Right cardiac atrium (tissue), 5 donors: ENCODE measurements at places on chromosomes 5 and 9. TPM values are rescaled to one million over a fixed set of nuclear protein-coding genes. Genes with fewer than 3 reads are reported as not detected.

The MED27 gene
- total RNA-seq: 19.9 TPM

The CYFIP2 gene
- total RNA-seq: 37.7 TPM

The NDUFB6 gene
- total RNA-seq: 120 TPM

The GFI1B gene
- 0.56 TPM for total RNA-seq

The GLDC gene
- total RNA-seq: 0.65 TPM

The TTC39B gene
- total RNA-seq: 3.4 TPM

The PGM5 gene
- total RNA-seq: 315 TPM

The PDZD2 gene
- total RNA-seq: 114 TPM

The PCDHGA2 gene
- total RNA-seq: 7.0 TPM

The TOMM5 gene
- 55.1 TPM for total RNA-seq

The SLC6A7 gene
- not detected for total RNA-seq

The FYB1 gene
- 8.1 TPM for total RNA-seq

The RANBP3L gene
- total RNA-seq: 1.9 TPM

The NXNL2 gene
- not detected for total RNA-seq

The PCSK1 gene
- 0.34 TPM for total RNA-seq

The ZDHHC11 gene
- 49.8 TPM for total RNA-seq

The HK3 gene
- 10.9 TPM for total RNA-seq

The PLCXD3 gene
- 32.7 TPM for total RNA-seq

The SHISAL2B gene
- total RNA-seq: not detected

The SELENOP gene
- 178 TPM for total RNA-seq

The ADAMTS12 gene
- total RNA-seq: 1.0 TPM

The DIRAS2 gene
- total RNA-seq: not detected

The SLC28A3 gene
- 0.11 TPM for total RNA-seq

The IL13 gene
- not detected for total RNA-seq

The SHLD3 gene
- 2.1 TPM for total RNA-seq

The CARTPT gene
- total RNA-seq: not detected

The GFM2 gene
- 29.2 TPM for total RNA-seq

The ANKRD18A gene
- 2.1 TPM for total RNA-seq

The NR5A1 gene
- total RNA-seq: not detected

The PPP6C gene
- 43.1 TPM for total RNA-seq

The BHMT2 gene
- 40.3 TPM for total RNA-seq

The SPINK7 gene
- not detected for total RNA-seq

The SV2C gene
- total RNA-seq: not detected

The PCDHA11 gene
- total RNA-seq: not detected

The OCLN gene
- total RNA-seq: 1.0 TPM

The ZNF366 gene
- total RNA-seq: 5.4 TPM

The ORM2 gene
- not detected for total RNA-seq

The SLC25A51 gene
- total RNA-seq: 21.1 TPM

The PRDM9 gene
- not detected for total RNA-seq

The GABRB2 gene
- total RNA-seq: 0.21 TPM

The FAM221B gene
- total RNA-seq: not detected
